ENCODE measurements at places on chromosomes 5 and 9.

DNA sequence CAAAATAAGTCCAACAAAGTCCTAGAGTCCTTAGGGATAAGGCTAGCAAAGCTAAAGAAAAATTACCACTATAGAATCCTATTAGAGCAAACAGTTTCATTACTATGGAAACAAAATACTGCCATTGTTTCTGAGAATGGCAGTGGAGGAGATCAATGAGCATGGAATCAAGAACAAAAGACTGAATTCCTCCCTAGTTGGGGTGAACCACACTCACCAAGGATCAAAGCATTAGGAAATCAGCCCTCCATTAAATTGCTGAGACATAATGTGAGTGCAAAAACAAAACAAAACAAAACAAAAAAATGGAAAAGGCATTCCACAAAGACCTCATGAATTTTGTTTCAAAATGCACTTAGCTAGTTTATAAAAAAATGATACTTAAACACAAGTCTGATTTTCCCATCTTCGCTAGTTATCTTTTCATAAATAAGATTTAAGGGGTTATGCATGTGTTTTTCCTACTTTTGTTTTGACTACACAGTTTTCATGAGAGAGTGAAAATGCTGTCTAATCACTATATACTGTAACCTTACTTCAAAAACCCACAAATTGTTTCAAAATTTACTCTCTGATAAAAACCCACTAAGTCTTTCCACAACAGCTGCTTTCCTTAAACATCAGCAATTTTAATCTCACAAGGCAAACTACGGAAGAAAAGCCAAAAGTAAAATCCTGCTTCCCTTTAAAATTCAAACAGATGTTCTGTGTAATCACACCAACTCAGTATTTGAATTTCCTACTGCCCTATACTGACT is 9.7 kb downstream of the SERINC5 start:
- no peak for DNase-seq

DNA sequence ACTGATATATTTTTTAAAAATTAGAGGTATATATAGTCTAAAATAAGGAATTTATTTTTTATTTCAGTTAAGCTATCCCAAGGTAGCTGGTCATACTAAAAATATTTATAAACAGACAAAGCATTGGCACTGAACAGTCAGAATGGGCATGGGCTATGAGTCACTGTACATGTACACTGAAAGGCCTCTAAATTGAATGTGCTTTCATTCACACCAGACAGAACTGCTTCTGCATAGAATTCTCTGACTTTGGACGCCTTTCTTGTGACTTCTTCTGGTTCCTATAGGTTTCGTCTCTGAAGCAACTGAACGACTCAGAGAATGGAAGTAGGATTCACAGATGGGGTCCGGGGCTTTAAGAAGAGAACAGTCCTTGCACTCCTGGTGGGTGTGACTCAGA is 394.8 kb upstream of the MEF2C start:
- DNase-seq: no peak

- no peak for DNase-seq
Measured at GRCh38 chr9:37559125-37559524, 17.1 kb downstream of the FBXO10 start.

DNA sequence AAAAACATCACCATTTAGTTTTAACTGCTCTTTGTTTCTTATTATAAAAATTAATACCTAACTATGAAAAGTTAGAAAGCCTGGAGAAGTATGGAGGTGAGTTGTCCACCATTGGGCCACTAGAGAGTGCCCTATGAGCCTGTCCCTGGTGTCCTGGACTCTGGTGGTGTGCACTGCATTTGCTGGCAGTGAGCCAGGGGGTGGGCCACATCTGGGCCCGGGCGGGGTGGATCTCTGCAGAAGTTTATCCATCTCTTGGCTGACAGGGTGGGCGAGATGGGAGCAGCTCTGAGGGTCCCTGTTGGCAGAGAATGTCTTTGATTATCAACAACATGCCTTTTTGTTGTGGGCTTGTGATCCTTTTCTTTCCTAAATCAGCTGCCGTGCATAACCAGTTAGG is 8.2 kb downstream of the TENT4A start:
- DNase-seq: no peak

GRCh38 chr9:26261503-26262330 is 583.5 kb upstream of the TUSC1 start:
- no peak for DNase-seq

- DNase-seq: no peak
Measured at GRCh38 chr9:70617033-70617828, 202.8 kb upstream of the KLF9 start.

DNA sequence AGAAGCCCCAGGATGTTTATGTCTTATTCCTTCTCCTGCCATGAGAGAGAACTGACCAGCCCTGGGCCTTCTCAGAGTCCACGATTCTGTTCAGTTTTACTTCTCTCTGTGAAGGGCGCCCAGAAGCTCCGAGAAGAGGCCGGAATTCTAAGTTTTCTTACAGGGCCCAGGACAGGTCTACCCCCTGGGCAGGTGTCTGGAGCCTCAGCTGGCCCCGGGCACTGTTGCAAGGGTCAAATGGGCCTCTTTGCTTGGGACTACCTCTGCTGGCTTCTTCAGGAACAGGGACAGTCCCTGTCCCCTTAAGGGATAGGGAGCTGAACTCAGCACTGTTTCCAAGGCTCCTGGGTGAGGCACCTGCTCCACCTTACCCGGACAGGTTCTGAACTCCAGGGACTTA is 55.0 kb downstream of the RASGEF1C start:
- DNase-seq: no peak

DNA sequence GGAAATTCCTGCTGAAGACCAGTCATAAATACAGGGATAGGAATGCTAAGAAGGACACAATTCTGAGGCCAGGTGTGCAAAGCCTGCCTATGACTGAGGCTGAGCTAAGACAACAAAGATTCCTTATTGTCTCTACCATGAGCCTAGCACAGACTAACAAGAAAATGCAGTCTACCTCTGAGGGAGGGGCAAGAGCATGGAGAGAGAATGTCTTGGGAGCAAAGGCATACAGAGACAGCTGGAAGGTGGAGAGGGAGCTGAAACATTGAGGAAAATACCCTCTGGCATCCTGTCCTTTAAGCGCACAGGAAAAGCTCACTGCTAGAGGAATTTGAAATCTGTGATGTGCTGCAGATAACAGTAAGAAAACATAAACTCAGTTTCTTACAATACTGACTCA is 8.8 kb upstream of the C9orf40 start:
- no peak for DNase-seq

DNA sequence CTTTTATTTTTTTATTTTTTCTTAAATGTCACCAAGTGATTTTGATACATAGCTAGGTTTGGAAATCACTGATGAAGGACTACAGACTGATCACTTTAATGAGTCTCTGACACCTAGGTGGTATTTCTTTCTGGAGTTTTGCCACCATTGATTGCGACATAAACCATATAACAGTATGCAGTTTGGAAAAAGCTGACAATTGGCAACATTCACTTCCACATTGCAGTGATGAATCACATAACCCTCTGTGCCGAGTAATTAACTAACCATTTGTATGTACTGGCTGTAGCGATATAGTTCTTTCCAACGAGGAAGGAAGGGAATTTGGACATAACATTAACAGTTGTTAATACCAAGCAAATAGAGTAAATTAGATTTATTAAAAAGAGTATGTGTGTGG is 222.9 kb upstream of the EFNA5 start:
- no peak for DNase-seq

- peak; percentile 42 for DNase-seq
Measured at GRCh38 chr5:34684281-34684979, 28.3 kb downstream of the RAI14 start.

DNA sequence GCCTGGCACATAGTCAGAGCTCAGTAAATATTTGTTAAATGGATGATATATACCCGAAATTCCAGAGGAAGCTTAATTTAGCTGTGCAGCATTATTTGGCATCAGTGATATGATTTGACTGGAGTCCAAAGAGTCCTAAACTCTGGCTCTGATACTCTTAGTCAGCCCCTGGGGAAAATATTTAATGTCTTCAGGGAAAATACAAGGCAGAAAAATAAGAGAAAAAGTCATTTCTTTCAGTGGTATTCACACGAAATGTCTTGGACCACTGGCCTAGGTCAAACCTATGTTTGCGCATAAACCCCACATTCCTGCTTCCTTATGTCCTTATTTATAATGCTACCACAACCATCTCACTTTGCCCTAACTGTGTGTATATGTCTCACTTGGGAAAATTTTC is 23.8 kb downstream of the GLRA1 start:
- DNase-seq: no peak

DNA sequence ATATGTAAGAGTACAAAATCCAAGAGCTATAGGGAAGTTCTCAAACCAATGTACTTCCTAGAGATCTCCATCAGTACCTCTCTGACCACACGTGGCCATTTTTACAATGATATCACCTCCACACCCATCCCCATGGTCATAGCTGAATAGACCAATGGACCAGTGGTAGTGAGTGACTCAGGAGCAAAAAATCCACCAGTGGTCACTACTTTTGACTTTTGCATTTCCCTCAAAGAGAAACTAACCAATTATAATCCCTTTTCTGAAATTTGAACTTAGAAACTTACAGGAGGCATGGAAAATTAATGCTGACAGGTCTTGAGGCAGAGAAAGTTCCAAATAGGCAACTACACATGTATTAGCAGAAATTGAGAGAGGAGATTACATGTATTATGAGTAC is 238.4 kb downstream of the TRPM3 start:
- DNase-seq: no peak

DNA sequence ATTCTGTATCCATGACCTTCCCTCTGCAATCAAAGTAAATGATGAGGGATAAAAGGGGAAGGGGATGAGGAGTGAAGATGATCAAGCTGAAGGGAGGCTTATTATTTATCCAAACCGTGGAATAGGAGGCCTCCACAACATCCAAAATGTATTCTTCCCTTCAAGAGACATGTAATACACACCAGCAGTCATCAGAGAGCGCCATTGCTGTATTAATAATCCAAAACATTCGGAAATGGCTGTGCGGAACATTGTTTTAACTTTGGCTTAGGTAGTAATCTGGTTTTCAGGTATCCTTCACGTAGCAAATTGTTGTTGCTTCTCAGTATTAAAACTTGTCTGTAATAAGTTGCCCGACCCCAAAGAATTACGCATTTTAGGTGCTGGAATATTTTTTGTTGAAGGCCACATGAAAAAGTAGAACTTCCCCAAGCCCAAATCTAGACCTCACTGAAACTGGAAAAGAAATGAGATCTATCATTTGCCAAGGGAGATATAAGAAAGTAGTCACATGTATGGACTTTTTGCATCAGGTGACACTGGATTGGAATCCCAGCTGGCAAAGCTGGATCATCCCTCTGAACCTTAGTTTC is 2.6 kb upstream of the BOD1 start:
- DNase-seq: peak; percentile 44
